ENCODE measurements at places on chromosomes 2 and 18. TPM values are rescaled to one million over a fixed set of nuclear protein-coding genes. Genes with fewer than 3 reads are reported as not detected.

The ELOA2 gene
- total RNA-seq: not detected

DNA sequence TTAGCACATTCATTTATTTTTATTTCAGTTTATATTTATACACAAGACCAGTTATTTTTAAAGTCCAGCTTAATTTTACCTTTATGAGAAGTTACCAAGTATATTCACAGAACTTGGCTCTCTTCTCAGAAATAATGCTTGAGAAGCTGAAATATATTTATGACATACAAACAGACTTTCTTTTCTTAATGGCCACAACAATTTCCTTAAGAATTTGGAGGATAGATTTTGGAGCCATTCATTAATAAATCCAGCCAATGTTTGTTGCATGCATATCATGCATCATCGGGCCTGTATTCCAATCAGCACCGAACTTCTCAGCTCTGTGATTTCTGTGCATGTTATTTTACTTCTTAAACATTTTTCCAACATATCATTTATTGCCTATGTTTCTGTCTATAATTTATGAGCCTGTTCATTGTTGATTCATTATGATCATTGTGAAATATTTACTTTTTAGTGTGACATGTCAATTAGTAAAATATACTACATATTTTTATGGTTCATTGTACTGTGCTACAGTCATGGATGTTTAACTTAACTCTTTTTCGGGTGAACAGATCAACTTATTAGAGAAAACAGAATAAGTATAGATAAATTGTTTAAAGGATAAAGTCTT is 3.5 kb downstream of the GULP1 start:
- no peak for DNase-seq

DNA sequence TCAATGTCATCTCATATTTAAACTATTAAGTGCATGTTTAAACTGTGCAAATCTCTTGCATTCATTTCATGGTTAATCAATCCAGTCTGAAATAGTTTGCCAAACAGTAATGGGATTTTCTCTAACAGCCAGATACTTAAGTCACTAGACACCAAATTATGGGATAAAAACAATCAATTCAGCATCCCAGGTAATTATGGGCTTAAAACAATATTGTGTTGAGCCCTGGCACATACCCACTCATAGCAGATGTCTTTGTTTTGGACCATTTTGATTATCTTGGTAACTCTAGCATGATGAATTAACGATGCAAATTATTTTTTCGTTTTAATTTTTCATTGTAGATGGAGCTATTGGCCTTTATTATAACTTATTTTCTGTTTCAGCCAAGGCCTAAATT is 118.5 kb upstream of the CD302 start:
- no peak for DNase-seq

- DNase-seq: no peak
Measured at GRCh38 chr2:166651080-166651675, 157.1 kb upstream of the SCN7A start.

The CDH20 gene
- total RNA-seq: not detected

The PFN4 gene
- total RNA-seq: 0.12 TPM

DNA sequence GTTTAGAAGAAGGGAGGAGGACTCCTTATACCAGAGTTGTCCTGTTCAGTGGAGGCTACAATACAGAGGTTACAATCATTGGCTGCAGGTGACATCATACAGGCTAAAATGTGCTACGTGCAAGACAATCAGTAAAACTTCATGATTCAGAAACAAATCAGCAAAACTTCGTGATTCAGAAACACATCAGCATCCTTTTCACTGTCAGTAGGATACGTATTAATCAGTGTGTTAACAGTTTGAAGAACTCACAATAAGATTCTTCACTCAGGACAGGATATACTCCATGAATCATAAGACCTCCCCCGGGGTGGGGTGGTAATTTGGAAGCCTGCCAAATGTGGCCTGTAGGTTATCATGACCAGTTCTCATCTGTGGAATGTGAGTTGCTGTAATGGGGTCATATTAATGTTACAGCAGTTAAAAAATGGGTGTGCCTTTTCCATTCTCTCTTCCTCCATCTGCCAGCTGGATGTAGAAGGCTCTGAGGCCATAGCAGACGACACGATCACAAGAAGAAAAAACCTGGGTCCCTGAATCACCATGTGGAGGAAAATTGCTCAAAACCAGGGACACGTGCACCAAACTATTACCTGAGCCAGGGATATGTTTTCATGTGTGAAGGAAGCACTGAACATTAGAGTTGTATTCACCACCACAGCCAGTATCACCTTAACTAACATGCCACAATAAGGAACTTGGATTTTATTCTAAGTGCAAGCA is 134.8 kb upstream of the CREB1 start:
- peak; percentile 98 for DNase-seq

DNA sequence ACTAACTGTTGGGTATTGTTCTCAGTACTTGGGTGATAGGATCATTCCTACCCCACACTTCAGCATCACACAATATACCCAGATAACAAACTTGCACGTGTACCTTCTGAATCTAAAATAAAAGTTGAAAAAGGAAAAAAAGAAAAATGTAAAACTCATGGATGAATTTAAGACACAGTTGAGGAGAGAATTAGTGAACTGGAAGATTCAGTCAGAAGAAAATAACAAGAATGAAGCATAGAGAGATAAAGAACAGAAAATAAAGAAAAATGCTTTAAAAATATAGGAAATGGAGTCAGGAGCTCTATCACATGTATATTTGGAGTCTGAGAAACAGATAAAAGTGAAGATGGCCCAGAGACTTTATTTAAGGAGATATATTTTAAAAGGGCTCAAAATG is 90.4 kb upstream of the SALL3 start:
- DNase-seq: no peak

GRCh38 chr2:227082286-227082685 is 81.7 kb downstream of the COL4A4 start:
- no peak for DNase-seq

- DNase-seq: peak; percentile 43
Measured at GRCh38 chr18:22846088-22846683, 86.9 kb upstream of the RBBP8 start.

GRCh38 chr18:2402084-2402483 is 169.2 kb downstream of the METTL4 start:
- DNase-seq: peak; percentile 78

- DNase-seq: no peak
Measured at GRCh38 chr18:78241535-78242253, 737.9 kb upstream of the SALL3 start.

The TTR gene
- not detected for total RNA-seq

DNA sequence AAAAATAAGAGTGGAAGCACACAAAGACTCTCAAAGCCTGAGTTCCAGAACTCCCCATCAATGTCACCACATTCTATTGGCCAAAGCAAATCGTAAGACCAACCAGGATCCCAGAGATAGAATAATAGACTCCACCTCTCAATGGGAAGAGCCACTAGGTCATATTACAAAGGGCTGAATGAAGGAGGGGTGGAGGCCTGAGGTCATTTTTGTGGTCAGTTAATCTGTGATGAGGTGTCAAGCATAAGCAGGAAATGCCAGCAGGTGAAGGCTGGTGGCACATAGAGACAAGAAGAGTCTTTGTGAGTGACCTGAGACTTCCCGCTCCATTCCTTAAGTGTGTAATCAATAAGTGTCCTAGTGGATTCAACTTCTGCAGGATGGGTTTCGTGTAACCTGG is 144.3 kb downstream of the TFCP2L1 start:
- peak; percentile 2 for DNase-seq

DNA sequence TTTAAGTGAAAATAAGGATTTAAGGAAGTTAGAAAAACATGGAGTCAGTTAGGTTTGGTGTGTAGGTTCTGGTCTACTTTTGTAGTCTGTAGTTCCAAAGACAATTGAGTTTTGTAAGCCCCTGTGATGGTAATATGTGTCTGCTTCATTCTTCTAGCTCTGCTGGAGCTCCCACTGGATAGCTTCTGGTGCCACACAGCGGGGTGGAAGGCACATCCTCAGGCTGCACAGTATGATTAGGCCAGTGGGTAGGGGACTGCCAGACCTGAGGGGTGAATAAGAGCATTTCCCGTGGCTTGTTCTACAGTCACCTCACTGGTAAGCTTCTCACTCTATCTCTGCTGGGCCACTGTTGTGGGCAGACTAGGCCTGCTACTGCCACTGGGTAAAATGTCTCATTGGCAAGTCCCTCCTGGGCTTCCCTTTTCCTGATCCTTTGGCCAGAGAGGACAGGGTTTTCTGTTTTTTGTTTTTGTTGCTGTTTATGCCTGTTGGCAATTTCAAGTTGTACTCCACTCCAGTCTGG is 44.5 kb downstream of the TMEM131 start:
- peak; percentile 57 for DNase-seq

GRCh38 chr2:238565031-238565430 is 138.3 kb downstream of the ASB1 start:
- DNase-seq: no peak

- DNase-seq: peak; percentile 98
Measured at GRCh38 chr18:25298853-25299274, 53.1 kb downstream of the ZNF521 start.

DNA sequence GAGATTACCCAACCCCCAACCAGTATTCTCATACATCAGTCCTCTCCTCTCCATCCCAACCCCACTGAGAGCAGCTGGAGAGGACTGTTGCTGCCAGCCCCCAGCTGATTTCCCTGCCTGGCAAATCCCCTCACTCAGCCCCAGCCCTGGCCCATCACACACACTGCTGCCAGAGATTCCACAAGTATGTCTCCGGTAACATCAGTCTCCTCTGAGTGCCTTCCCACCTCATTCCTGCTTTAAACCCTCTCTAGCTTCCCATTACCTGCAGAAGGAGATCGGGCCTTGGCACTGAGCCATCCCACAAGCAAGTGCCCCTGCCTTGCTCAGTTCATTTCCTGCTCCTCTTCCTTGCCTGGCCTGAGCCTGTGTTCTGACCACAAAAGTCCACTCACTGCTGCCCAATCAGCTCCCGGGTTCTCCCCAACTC is 50.6 kb upstream of the ZFP36L2 start:
- DNase-seq: peak; percentile 73

The FSHR gene
- not detected for total RNA-seq

DNA sequence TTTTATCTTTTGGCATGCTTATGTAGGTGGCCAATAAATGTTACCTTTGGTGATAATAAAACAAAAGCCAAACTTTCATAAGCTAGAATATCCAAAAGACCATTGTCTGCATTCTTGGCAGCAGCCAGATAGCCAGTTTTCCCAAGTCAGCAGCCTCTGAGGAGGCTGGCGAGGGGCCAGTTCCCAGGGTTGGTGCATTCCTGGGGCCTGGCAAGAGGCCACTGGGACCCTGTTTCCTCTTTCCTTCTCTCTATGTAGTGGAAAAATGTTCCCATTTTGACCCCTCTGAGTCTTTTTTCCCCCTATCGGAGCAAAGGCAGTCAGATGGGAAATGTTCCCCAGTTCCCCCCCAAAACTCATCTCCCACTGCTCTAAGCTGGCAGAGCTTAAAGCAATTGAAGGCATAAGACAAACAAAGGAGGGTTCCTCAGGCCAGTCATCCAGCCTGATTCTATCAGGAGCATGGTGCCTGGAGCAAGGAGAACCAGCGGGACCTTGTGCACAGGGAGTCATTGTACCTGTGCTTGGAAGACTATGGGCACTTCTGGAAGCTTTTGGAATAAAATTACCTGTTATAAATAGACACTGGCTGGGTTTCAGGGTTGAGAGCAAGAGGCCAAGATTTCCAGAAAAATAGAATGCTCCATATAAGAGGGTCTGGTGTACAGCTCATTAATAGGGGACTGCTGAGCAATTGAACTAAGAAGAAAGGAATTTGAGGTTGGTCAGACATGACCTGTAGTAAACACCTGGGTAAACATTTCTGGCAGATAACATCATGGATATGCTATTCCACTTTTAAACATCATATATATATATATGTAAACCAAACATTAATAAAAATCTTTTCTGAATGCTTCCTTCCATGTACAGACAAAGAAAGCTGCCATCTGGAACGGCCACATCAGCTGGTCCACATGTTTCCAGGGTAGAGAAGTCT is 63.4 kb downstream of the NCKAP5 start:
- peak; percentile 84 for DNase-seq

DNA sequence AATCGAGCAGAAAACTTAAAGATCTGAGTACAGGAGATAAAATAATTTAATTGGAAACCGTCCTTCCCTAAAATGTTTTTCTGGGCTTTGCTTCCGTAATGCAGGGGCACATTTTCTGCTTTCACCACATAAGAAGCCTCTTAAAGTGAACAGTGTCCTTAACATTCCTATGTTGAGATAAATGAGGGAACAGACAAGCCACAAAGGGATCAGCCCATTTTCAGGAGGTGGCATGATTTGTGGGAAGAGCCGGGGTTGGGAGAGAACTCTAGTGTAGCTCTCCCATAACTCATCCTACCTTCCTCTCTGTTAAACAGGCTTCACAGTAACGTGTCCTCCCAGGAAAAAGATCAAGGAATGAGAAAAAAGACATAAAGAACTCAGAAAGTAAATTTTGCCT is 56.9 kb upstream of the ACVR1C start:
- no peak for DNase-seq

The ASIC4 gene
- 0.10 TPM for total RNA-seq

DNA sequence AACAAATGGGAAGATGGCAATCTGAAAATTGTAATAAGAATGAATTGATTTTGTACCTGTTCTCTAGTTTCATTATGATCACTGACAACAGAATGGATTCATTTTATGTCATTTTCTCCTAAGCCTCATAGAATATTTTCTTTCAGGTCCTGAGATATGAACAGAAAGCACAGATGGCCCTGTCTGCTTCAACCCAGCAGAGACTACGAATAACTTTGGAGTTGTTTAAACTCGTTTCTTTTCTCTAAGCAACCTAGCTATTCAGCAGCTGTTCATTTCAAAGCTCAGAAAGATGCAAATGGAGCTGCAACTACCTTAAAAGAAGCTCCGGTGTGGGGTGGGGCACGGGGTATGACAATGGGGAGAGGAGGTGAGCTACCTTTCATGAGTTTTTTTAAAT is 124.9 kb downstream of the ALK start:
- no peak for DNase-seq

The PEX13 gene
- 59.4 TPM for total RNA-seq

The PLEK gene
- 0.25 TPM for total RNA-seq

- DNase-seq: peak; percentile 21
Measured at GRCh38 chr2:119864318-119864717, 104.6 kb downstream of the PTPN4 start.

The UBE2F gene
- total RNA-seq: 99.0 TPM

Measured in M059J (cell line).